D721Med (cell line): ENCODE measurements at places on chromosomes 2 and 18.

- no peak for DNase-seq
Observed at GRCh38 chr2:220044383-220044782, 417.0 kb downstream of the SLC4A3 start.

- DNase-seq: no peak
Observed at GRCh38 chr18:43393174-43393573, 115.9 kb upstream of the SYT4 start.

- no peak for DNase-seq
Observed at GRCh38 chr2:527581-527980, 149.6 kb downstream of the TMEM18 start.

DNA sequence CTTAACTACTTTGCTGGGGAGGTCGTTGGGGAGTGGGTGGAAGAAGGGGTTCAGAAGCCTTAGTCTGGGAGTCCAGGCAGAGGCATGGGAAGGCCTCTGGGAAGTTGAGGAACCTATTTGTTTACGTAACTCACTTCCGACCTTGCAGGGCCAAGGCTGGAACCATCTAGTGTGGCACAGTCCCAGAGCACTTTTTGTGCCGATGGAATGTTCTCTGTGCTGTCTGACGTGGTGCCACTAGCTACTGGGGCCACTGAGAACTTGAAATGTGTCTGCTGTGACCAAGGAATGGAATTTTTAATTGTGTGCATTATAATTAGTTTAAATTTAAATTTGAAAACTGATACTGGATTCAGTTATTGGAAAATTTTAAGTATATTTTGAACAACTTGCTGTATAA, 139.7 kb downstream of the FAM161A start:
- DNase-seq: no peak

GRCh38 chr2:223601018-223601417, 1.1 kb downstream of the SCG2 start:
- no peak for DNase-seq

DNA sequence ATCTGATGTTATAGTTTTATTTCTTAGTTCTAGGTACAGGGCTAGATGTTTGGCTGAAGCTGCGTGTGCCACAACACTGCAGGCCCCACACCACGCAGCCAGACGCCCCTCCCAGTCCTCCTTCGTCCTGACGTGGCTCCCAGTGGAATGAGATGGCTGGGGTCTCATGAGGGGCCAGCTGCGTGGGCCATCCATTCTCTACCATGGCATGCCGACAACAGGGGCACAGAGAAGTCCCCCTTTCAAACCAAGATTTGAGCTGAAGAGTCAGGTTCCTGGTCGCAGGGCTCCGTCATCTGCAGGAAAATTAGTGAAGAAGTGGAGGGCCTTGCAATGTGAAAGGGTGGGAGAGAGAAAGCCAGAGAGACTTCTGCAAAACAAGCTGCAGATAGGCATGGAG, 64.5 kb downstream of the PARD6G start:
- no peak for DNase-seq

- no peak for DNase-seq
Observed at GRCh38 chr2:46117994-46118393, 179.2 kb upstream of the EPAS1 start.

GRCh38 chr2:110688594-110689091, 10.8 kb upstream of the BUB1 start:
- DNase-seq: no peak

DNA sequence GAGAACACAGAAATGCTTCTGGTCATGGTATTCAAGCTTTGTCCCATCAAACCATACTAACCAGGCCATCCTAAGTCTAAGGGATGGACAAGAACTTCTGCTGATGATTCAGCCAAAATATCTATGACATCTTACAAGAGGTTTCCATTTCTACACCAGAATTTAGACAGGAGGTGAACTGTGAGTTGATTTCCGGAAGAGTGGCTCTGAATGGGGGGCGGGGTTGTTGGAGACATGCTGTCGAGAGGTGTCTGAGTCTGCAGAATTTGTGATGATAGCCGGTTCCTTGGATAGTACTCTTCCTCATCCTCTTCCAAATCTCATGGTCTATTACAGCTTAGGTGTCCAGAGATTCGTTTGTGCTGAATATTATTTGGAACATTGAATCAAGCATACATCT, 408.7 kb upstream of the TCF4 start:
- DNase-seq: no peak

- no peak for DNase-seq
Observed at GRCh38 chr2:96954011-96954846, 32.2 kb downstream of the FAM178B start.

GRCh38 chr2:241503776-241504392, 4.5 kb downstream of the STK25 start:
- DNase-seq: no peak

DNA sequence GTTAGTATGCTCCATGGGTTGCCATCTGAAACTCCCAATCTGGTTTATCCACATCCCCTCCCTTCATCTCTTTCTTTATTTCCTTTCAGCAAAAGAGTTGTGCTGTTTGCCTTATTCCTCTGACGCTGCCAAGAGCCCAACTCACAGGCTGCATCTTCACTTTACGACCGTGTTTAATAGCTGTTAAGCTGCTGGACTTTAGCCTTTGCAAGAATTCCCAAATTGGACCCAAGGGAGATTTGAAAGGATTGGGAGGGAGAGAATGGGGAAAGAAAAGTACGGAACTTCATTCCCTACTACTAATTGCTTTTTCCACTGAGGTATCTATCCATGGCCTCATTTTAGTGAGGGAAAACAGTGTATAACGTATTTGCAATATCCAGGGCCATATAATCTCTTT, 263.4 kb upstream of the MEIS1 start:
- DNase-seq: no peak

DNA sequence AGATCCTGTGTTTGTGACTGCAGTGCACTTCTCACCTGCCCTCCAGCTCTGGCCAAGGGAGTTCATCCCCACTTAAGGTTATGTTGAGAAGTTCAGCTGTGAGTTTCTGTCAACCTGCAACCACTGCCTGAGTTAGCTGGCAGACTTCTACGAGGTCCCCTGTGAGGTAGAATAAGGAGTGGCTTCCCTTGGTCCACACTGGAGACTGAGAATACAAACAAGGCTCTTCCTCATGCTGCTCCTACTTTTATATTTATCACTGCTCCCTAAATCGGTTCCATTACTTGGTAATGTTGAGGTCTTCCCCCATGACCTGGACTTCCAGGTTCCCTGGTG, 353.2 kb upstream of the CWC22 start:
- DNase-seq: no peak

- DNase-seq: no peak
Observed at GRCh38 chr2:147525819-147526489, 318.9 kb upstream of the ACVR2A start.

DNA sequence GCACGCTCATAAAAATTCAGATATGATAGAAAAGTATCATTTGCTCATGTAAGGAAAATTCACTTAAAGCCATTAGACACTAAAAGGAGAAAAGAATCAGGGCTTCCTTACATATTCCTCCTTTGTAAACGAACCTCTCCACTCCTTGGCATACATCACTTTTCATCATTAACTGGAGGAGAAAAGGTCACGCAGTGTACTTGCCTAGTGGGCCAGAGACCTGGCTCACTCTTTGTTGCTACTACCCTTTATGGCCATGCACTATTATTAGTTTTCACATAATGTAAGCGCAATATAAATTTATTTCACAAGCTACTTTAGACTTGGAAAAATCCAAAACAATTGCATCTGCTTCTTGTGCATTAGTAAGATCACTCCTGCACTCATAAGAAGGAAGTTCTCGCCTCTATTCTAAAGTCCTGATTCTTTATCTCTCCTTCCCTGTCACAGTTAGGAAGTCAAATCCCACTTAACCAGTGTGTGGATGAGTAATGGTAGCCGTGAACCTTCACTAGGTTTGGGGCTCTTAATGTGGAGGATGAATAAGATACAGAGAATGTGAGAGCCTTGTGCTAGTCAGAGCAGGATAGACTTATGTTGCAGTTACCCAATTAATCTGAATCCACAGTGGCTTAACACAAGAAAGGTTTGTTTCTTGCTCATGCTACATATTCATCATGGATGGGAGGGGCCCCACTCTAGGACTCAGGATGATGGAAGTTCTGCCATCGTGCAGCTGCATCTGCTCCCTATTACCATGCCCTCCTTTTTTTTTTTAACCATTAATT, 115.0 kb upstream of the GLS start:
- DNase-seq: no peak

DNA sequence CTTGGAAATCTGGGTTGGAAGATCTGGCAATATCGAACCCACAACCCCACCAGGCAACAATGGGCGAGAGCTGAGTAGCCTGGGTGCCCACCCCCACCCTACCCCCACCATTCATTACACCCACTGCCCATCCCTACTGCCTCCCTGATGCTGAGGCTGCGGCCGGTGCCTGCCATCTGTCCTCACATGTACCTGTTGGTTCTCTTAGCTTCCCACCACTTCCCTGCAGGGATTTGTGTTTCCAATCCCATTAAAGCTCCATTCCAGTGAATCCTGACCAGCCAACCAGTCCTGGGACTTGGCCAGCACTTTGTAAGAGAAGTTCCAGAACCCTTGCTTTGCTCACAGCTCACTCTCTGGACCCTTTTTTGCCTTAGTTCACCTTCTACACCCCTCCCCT, 163.0 kb upstream of the SH3BP4 start:
- DNase-seq: no peak

- DNase-seq: no peak
Observed at GRCh38 chr18:907885-908757, 3.5 kb downstream of the ADCYAP1 start.

- DNase-seq: no peak
Observed at GRCh38 chr2:170101789-170102188, 76.2 kb upstream of the MYO3B start.

DNA sequence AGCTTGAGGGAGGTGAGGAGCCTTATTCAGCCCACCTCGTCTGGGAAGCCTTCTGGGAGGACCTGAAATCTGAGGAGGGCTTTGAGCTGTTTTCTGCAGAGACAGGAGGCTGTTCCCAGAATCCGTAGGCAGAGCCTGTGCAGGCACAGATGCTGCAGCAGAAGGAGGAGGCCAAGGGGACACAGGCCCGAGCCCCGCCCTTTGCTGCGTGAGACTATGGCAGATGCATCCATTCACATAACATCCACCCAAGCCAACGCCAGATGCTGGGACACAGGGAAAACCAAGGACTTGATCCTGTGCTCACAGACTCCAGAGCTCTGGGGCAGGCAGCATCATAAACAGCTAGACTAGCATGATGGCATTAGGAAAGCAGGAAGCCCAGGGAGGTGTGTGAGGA, 98.2 kb downstream of the KCNF1 start:
- no peak for DNase-seq

- no peak for DNase-seq
Observed at GRCh38 chr2:42714686-42715085, 49.2 kb downstream of the OXER1 start.

GRCh38 chr2:215775106-215775505, 238.2 kb downstream of the MREG start:
- no peak for DNase-seq

- no peak for DNase-seq
Observed at GRCh38 chr2:167501618-167502017, 613.3 kb downstream of the XIRP2 start.
